ENCODE measurements at places on chromosomes 4 and X. TPM values are rescaled to one million over a fixed set of nuclear protein-coding genes. Genes with fewer than 3 reads are reported as not detected.

Gene DIPK2B
- total RNA-seq = 154 TPM

Gene PAGE1
- total RNA-seq = not detected

Gene DGKK
- total RNA-seq = not detected

Gene CFI
- 47.5 TPM for total RNA-seq

Gene CNKSR2
- total RNA-seq = not detected

Gene RTL3
- total RNA-seq = 0.20 TPM

Gene MAP7D2
- total RNA-seq = 0.40 TPM

Gene MAGEA8
- total RNA-seq = not detected

Gene GAGE12C
- total RNA-seq = not detected

Gene FSTL5
- total RNA-seq = not detected

Gene BCLAF3
- 1.8 TPM for total RNA-seq

Gene CYTL1
- total RNA-seq = 121 TPM

Gene ADAM29
- total RNA-seq = not detected

Gene ZNF674
- 3.4 TPM for total RNA-seq

Gene RPS6KA6
- total RNA-seq = 0.15 TPM

Gene BEX4
- 13.7 TPM for total RNA-seq

Gene TMEM271
- not detected for total RNA-seq

Gene CXorf38
- 17.9 TPM for total RNA-seq

Gene SOX3
- not detected for total RNA-seq

Gene SMARCA1
- 8.0 TPM for total RNA-seq

Gene WDR45
- total RNA-seq = 30.8 TPM

Gene IL9R
- total RNA-seq = not detected

Gene ADH1C
- not detected for total RNA-seq

Gene SMIM31
- total RNA-seq = not detected

Gene NDUFA1
- 79.8 TPM for total RNA-seq

Gene CT45A3
- total RNA-seq = not detected

Gene HOPX
- total RNA-seq = 27.2 TPM

Gene RADX
- total RNA-seq = 0.33 TPM

All from mammary microvascular endothelial cell (primary cell).